ENCODE measurements at places on chromosomes 2 and 18. TPM values are rescaled to one million over a fixed set of nuclear protein-coding genes. Genes with fewer than 3 reads are reported as not detected.

DNER gene
- total RNA-seq, result 14.0 TPM

TRABD2A gene
- total RNA-seq, result 16.2 TPM

CAPN14 gene
- total RNA-seq, result not detected

KCNG2 gene
- not detected for total RNA-seq

MXD1 gene
- total RNA-seq, result 3.0 TPM

MEP1B gene
- total RNA-seq, result 0.05 TPM

HMSD gene
- total RNA-seq, result 0.03 TPM

DUSP2 gene
- total RNA-seq, result 0.32 TPM

LOXHD1 gene
- not detected for total RNA-seq

SP9 gene
- 2.0 TPM for total RNA-seq

TRIM43B gene
- total RNA-seq, result not detected

NEUROD1 gene
- total RNA-seq, result not detected

AGAP1 gene
- 25.3 TPM for total RNA-seq

COLEC12 gene
- 0.03 TPM for total RNA-seq

ABCB11 gene
- total RNA-seq, result 0.06 TPM

KCNS3 gene
- total RNA-seq, result 1.3 TPM

TTL gene
- total RNA-seq, result 41.8 TPM

TANC1 gene
- 8.3 TPM for total RNA-seq

CD28 gene
- total RNA-seq, result not detected

REG1A gene
- total RNA-seq, result not detected

UGT1A3 gene
- total RNA-seq, result not detected

ZNF512 gene
- 21.0 TPM for total RNA-seq

REV1 gene
- total RNA-seq, result 13.9 TPM

INO80B gene
- total RNA-seq, result 48.3 TPM

TMEM247 gene
- total RNA-seq, result not detected

SPRED2 gene
- 36.9 TPM for total RNA-seq

RSAD2 gene
- total RNA-seq, result 0.19 TPM

SPP2 gene
- not detected for total RNA-seq

COL4A3 gene
- total RNA-seq, result 0.90 TPM
